ENCODE measurements at places on chromosomes 7 and 10. TPM values are rescaled to one million over a fixed set of nuclear protein-coding genes. Genes with fewer than 3 reads are reported as not detected.

- ATAC-seq: no peak
Measured at GRCh38 chr10:102580230-102580629, 64.0 kb upstream of the TRIM8 start.

- ATAC-seq: no peak
Measured at GRCh38 chr10:120584786-120585185, 127.8 kb downstream of the PLPP4 start.

DNA sequence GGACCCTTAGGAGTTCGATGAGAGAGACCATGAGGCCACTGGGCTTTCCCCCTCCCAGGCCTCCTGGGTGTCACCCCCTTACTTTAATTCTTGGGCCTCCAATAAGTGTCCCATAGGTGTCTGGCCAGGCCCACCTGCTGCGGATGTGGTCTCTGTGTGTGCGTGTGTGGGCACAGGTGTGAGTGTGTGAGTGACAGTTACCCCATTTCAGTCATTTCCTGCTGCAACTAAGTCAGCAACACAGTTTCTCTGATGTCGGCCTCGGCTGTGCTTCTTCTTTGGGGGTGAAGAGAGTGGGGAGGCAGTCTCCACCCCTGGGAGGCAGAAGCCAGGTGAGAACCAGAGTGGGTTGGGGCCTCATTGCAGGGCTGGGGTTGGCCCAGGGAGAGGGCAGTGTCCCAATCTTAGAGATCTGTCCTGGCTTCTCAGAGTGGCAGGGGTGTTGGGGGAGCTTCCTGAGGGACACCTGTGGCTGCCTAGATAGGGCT is 1.5 kb downstream of the PVRIG start:
- no peak for ATAC-seq

DNA sequence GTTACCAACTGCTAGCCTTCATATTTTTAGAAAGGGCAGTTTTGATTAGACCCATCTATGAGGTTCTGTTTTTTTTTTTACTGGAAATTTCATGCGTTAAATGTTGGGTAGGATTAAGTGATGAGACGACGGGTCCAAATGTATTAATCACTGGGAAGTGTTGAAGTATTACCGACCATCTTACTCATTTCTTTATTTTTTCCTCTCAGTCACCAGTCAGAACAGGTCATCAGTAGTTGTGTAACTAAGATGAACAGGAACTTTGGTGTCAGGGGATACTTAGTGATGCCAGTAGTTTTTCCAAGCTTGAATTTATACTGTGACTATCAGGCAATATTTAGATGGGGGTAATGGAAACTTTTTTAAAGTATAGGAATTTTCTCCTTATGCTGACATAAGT is 14.2 kb downstream of the TFAM start:
- no peak for ATAC-seq

DNA sequence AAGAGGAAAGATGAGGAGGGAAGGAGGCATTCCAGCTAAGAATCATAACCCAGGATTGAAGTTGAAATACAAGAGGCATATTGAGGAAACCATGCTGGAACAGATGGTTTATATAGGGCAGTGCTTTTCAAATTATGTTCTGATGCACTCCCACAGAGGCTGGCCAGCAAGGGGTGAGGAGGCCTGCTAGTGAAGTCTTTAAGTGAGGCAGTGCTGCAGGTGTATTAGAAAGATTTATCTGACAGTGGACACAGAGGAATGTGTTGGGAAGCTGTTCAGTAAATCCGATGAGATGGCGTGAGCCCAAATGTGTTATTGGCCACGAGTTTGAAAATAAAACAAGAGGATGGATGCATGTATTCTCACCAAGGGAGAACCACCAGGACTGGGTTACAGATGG is 28.6 kb downstream of the REEP3 start:
- no peak for ATAC-seq

DNA sequence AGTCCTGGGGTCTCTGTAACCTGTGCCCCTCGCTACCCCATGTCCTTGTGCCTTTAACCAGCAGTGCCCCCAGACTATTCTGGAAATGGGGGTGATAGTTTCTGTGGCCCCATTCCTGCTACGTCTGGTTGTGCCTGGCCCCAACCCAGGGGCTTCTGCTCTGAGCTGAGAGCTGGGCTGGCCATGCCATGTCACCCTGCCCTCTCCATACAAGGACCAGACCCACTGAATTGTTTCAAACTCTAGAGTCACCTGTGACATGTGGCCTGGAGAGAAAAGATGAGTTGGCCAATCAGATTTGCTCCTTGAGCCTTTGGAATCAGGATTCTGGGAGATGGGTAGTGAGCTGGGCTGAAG is 108.6 kb downstream of the GRK5 start:
- ATAC-seq: no peak

Gene GNAI1
- total RNA-seq: 32.4 TPM

Gene C10orf62
- 2.6 TPM for total RNA-seq

Gene IFIT1B
- total RNA-seq: 0.13 TPM

Gene NODAL
- total RNA-seq: 1.2 TPM

Gene MYH16
- total RNA-seq: not detected

- ATAC-seq: no peak
Measured at GRCh38 chr7:50207686-50208255, 96.7 kb upstream of the IKZF1 start.

GRCh38 chr7:81459485-81459884 is 310.4 kb downstream of the HGF start:
- ATAC-seq: no peak

Gene ANKRD7
- 1.1 TPM for total RNA-seq

- ATAC-seq: no peak
Measured at GRCh38 chr7:3039787-3040186, 3.9 kb downstream of the CARD11 start.

Gene CALHM3
- total RNA-seq: 0.13 TPM

- ATAC-seq: peak; percentile 18
Measured at GRCh38 chr10:101287997-101288635, 58.9 kb upstream of the LBX1 start.

DNA sequence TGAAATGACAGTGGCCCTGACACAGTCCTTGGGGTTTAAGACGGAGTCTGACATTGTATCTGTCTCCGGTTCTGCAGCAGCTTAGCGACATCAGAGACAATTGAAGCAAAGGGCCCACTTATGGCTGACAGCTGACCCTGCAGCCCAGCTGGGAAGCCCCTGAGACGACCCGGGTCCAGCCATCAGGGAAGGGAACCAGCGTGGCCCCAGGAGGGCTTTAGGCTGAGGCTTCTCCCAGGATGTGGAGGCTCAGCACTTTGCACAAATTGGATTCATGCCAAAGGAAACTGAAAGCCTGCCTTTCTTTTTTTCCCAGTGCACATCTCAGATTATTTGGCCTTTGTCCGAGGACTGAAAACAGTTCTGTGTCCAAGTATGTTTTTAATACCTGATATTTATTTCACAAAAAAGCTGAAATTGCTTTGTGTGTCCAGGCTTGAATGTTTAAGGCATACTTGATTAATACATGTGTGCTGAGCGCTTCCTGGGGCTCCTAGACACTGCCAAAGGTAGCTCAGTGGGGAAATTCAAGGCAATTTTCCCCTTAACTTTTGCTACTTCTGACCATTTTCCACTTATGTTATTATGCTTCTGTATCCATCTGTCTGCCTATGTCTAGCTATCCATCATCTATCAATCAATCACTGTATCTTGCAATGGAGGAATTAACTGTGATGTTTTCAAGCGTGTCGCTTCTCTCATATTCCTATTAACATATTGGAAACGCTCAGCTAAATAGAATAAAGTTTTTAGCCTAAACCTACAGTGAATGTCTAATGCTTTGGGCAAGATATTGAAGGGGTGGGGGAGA is 34.8 kb downstream of the KLF6 start:
- ATAC-seq: no peak

Gene MGAM2
- 0.63 TPM for total RNA-seq

Gene PDE6C
- total RNA-seq: 0.95 TPM

Gene NKX2-3
- 0.05 TPM for total RNA-seq

DNA sequence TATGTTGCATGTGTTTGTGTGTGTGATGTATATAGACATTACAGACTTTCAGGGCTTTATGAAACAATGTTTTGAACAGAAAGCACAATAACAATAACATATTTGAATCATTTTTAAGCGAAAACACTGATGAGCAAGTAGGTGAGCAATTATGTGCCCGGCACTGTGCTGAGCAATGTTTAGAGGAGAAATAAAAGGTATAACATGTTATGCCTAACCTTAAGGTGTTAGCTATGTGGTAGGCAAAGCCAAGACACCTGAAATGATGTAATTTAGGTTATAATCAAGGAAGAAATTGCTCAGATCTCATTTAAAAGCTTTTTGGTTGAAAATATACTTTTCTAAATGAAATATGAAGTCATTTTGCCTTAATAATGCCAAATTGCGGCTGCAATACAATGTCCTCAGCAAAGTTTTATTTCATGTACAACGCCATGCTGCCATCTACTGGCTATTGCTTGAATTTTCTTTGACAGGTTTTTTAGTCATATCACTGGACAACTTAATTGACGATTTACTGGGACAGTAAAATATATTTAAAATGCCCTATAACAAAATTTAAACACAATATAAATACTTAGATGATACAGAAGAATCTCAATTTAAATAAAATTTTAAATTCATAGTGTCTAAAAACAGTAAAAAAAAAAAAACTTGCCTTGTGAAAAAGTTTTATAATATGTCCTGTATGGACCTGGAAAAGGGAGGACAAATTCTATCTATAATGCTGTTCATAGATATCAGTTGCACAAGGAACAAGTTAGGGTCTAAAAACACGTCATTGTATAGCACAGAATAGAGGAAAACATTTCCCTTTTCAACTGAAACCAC is 131.1 kb upstream of the CDK1 start:
- peak; percentile 29 for ATAC-seq

DNA sequence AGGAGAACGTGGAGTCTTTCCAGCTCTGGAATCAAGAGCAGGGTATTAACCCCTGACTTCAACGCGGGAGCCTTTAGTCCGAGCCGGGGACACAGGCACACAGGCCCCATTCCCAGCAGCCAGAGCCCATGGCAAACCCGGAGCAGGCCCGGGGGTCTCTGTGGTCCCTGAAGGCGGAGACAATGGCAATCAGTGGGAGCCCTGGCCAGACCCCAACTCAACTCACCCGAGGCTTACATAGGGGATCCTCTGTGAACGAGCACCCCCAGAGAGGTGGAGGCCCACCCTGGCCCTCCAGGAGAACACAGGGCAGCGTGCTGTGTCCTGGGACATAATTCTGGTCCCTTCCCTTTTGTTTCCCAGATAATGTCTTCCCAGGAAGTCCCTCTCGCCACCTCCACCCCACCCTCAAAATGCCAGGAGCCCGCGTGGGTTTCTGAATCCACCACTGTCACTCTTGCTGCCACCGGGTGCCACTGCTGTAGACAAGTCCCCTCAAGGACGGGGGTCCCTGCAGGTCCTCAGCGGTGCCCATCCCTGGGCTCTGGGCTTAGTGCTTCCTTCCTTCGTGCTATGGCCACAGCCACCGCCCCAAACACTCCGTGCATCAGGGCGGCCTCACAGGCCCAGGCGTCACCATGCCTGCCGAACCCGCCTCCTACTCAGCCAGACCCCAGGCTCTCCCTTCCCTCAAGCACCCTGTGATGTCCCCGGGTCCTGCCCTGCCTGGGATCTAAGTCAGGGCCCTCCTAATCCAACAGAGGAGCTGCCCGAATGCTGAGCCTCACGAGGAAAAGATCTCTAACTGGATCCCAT is 28.6 kb upstream of the PPP2R2D start:
- no peak for ATAC-seq

DNA sequence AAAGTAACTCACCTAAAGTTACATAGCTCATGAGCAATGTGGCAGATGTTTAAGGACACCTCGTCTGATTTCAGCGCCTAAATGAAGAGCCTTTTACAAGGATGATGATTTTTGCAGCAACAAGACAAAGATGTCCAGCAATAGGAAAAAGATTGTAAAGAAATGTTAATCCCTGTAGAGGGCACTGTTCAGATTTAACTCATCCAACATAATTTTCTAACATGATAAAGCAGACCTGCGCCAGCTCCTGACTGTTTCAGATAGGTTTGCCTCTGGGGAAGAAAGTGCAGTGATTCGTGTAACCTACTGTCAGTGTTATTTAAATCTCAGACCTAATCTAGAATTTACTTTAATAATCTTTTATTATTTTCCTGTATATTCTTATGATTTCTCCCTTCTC is 595.2 kb downstream of the AUTS2 start:
- ATAC-seq: no peak

DNA sequence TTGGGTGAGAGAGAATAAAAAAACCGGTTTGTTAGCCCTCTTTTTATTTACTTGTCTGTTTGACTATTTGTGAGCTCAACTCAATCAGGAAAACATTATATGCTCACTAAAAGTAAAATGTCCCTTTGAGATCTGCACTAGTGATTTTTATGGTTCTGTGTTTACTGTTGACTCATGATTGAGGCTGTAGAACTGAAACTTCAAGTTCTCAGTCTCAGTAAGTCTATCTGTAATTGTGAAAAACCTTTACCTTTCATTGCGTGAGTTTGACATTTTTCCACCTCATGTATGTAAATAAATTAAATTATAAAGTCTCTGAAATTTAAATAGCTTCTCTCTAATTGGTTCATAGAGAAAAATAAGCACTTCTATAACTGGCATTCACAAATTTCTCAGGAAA is 17.0 kb upstream of the CASD1 start:
- ATAC-seq: no peak

DNA sequence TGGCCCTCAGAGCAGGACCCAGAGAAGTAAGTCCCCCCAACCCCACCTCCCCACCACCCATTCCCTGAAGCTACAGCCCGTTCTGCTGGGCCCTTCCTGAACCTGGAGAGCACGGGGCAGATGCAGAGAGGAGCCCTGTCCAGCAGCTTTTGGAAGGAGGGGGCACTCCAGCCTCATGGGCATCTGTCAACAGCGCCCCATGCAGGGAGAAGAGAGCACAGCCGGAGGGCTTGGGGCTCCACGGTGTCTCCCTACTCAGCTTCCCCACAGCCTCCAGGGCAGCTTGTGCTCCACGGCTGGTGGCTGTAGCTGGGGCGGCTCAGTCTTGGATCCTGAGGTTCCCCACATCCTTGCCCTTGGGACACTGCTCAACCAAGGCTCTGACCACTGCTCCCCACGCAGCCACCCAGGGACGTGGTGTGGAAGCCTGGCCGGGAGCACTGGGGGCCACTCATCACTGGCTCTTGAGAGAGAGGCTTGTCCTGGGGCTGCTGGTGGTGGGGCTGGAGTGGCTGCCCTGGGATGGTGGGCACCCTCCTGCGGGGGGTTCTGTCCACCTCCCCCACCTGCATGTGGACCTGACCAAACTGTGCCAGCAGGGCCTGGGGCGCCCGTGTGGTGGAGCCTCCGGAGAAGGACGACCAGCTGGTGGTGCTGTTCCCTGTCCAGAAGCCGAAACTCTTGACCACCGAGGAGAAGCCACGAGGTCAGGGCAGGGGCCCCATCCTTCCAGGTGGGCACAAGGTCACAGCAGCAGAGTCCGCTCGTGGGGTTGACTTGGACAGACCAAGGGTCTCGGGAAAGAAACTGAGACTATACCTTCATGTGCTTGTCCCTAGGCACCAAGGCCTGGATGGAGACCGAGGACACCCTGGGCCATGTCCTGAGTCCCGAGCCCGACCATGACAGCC is 4.5 kb downstream of the PRAP1 start:
- no peak for ATAC-seq

Gene CPVL
- total RNA-seq: 25.3 TPM

DNA sequence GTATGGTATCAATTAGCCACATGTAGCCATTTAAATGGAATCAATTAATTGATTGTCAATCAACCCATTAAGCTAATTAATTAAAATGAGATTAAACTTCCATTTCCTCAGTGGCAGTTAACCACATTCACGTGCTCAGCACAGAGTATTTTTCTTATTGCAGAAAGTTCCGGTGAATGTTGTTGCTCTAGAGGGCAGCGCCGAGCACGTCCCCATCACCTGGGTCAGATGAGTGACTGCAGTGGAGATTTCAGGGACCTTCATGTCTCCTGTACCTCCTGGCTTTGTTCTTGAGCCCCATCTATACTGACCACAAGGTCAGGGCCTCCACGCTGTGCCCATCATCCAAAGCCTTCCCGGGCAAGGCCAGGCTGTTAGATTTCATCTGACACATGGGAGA is 168.8 kb upstream of the MKI67 start:
- no peak for ATAC-seq

Data from motor neuron (in vitro differentiated cells).